ENCODE measurements at places on chromosomes 5 and 9.

DNA sequence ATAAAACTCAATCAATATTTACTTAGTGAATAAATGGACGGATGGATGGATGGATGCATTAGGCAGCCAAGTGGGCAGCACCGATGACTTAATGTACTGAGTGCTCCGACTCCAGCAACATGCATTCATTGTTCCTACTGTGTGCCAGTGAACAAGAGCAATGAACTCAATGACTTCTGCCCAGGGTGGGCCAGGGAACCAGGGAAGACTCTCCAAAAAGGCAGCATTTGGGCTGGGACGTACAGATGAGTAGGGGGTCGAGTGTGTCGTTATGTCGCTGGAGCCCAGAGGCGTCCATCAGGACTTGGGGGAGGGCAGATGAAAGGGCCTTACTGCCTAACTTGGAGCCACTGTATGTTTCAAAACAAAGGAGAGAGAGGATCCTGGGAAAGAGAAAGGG, 126.4 kb downstream of the KCNIP1 start:
- no peak for DNase-seq

DNA sequence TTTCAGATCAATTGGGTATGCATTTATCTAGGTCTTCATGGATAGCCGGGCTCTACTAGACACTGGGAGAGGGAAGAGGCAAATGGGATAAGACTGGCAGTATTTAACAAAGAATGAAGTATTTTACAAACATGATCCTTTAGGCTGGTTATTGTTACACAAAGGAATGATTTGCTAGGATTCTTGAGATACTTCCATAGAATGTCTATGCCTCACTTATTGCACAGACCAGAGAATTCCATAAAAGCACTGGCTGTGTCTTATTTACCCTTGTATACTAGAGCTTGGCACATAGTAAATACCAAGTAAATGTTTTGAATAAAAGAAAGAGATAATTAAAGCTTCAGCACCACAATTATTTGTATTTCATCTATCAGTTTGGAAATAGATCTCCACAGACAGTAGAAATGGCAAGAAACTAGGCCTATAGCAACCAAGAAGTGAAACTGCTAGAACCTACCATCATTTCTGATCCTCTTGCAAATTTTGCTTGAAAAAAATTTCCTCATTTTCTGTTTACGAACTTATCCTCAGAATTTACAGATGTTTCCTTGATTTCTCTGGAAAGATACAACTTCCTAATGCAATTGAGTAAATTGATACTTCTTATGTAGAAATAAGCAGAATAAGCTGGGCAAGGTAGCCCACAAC, 3.8 kb downstream of the PDCD1LG2 start:
- no peak for DNase-seq

DNA sequence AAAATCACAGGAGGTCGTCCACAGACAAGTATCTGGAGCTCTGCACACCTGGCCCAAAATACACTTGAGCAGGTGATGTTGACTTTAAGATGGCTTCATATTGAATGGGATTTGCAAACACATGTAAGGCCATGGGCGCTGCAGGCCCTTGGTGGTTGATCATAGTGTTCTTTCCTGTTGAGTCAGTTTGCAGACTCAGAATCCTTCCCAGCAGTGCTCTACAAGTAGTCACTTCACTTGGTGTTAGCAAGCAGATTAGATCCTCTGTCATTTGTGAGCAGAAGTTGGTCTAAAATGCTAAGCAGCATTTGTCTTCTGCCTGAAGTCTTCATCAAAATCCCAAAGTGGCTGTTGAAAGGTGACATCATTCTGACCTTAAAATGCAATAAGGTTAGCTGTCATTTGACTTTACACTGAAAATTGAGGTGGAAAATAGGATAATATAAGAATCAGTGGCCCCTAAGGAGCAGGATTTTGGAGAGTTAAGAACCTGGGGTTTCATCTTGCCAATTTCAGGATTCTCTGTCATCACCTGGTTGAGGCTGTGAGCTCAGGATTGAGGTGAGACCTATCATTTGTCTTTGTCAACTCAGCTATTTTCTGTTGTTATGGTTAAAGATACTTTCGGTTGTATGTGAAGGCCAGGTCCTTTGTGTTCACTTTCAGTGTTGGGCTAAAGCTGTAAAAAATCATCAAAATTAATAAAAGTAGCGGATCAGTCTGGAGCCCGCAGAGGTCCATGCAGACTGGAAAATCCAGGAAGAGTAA, 114.5 kb downstream of the LRRC70 start:
- no peak for DNase-seq

DNA sequence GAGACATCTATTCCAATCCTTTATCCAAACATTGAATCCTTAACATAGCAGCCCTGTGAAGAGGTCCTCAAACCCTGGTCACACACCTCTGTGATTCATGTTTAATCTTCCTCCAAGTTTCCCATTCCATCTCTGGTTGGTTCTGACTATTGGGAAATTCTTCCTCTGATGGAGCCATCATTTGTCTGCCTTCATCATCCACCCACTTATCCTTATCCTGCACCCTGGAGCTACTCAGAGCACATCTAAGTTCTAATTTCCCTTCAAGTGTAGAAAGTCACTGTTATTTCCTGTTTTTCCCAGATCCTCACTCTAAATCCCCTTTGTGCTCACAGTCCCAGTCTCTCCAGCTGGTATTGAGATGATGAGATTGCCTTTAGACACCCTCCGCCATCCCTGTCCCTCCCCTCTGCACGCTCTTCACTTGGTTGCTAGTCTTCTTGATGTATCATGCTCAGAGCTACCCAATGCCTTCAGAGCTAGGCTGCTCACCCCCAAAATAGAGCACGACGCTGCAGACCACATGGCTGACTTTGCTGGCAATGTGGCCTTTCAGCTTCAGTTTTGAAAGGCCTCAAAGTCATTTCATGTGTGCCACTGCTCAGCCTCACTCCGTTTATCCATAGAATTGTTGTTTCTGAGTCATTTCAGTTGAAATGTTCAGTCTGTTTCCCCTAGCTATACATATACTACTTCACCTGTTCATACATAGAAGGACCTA, 154.3 kb downstream of the PALM2AKAP2 start:
- DNase-seq: no peak

DNA sequence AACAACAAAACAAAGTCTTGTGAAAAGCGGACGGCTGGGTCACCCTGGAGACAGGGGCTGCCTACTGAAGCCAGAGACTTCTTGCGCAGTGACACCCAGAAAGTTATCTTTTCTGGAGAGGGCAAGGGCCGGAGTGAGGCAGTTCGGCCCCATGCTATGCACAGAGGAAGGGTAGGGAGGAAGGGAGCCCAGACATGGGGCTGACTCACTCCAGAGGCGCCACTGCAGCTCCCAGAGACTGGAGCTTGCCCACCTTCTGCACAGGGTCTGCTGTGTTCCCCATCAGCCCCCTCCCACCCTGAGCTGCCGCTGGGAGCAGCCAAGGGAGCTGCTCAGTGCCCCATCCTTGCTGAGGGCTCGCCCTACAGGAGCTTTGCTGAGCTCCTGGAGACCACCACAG, 13.3 kb downstream of the SLC6A3 start:
- no peak for DNase-seq

DNA sequence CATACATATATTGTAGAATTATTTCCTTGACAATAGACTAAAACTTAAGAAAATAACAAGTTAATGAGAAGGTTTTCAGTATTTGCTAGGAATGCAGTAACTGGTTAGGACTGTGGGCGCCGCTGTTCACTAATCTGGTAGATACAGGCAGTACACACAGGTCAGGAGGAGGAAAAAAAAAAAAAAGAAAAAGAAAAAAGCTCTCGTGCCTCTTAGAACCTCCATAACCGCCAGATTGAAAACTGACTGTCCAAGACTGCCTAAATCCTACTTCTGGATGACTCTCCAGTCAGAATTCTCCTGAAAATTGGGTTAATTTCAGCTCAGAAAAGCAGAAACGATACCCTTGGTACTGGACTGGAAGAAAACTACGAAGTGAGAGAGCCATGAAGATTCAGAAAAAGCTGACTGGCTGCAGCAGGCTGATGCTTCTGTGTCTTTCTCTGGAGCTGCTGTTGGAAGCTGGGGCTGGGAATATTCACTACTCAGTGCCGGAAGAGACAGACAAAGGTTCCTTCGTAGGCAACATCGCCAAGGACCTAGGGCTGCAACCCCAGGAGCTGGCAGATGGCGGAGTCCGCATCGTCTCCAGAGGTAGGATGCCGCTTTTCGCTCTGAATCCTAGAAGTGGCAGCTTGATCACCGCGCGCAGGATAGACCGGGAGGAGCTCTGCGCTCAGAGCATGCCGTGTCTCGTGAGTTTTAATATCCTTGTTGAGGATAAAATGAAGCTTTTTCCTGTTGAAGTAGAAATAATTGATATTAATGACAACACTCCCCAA, at the start of gene PCDHGA1:
Gene PCDHGA1 (plus strand): TSS at position 216 of the 782 bp plus-strand sequence.
- no peak for DNase-seq

- DNase-seq: no peak
These were observed 512.7 kb downstream of the SLCO4C1 start for GRCh38 chr5:101783241-101784013.

DNA sequence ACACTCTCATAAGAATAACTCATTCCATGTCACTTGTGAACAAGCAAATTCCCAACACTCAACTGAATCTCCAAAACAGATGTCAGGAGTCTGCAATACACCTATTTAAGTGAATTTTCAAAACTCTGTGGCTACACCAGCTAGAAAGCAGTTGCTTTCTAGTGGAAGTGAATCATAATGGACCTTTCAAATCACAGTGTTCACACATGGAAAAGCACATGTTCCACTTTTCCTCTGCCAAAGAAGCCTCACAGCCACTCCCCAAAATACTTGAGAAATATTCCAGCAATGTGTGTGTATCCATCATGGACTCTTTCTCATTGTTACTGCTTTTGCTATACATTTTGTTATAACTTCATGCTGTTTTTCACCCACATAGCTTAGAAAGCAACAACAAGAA, 17.4 kb downstream of the MARCHF3 start:
- no peak for DNase-seq

- DNase-seq: no peak
These were observed 135.0 kb upstream of the SNX2 start for GRCh38 chr5:122639864-122640263.

DNA sequence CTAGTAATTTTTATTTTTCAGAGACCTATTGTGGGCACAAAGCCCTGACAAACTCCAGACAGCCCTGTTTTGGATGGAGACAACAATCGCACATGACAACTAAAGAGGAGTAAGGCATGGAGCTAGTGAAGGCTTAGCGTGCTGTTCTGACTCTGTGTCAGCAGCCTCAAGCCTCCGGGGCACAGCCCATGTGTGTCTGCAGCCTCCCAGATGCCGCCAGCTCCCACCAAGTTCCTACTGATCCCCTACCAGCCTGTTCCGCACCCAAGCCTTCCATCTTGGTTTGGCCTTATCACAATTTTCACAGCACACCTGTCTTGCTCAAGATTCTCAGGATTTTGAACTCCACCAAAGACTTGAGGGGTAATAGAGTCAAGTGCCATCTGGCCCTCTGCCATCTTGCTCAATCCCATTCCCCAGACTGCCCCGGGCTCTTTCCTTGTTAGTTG, 70.3 kb upstream of the SH3PXD2B start:
- DNase-seq: no peak

- DNase-seq: no peak
These were observed 11.4 kb downstream of the FAM193B start for GRCh38 chr5:177542816-177543465.

- DNase-seq: no peak
These were observed at the start of gene LIX1 for GRCh38 chr5:97142521-97143254. Gene LIX1 (minus strand): TSS chr5:97142611. CDS start chr5:97142576, 35 bp downstream.

Data from activated CD8-positive, alpha-beta memory T cell treated with anti-CD3 and anti-CD28 coated beads for 1 hour (primary cell).